ENCODE measurements at places on chromosomes 4 and X. TPM values are rescaled to one million over a fixed set of nuclear protein-coding genes. Genes with fewer than 3 reads are reported as not detected.

FAM133A gene
- total RNA-seq: not detected

FGFBP2 gene
- not detected for total RNA-seq

EPGN gene
- total RNA-seq: 283 TPM

BEND2 gene
- total RNA-seq: not detected

CLGN gene
- total RNA-seq: under 0.01 TPM

CENPE gene
- 1.8 TPM for total RNA-seq

S100P gene
- total RNA-seq: 0.17 TPM

PAGE2 gene
- not detected for total RNA-seq

CYSLTR1 gene
- total RNA-seq: not detected

CYLC1 gene
- total RNA-seq: not detected

NPFFR2 gene
- not detected for total RNA-seq

FAM9C gene
- total RNA-seq: not detected

KLF8 gene
- 15.6 TPM for total RNA-seq

MND1 gene
- 0.83 TPM for total RNA-seq

HSFX2 gene
- total RNA-seq: not detected

NAA11 gene
- total RNA-seq: not detected

MAP7D3 gene
- total RNA-seq: 14.6 TPM

EVC2 gene
- total RNA-seq: 11.0 TPM

CXCL3 gene
- total RNA-seq: 29.9 TPM

GRIA3 gene
- not detected for total RNA-seq

XAGE1A gene
- not detected for total RNA-seq

ZNF827 gene
- total RNA-seq: 14.5 TPM

GLOD5 gene
- total RNA-seq: not detected

GATA1 gene
- not detected for total RNA-seq

TCP11X2 gene
- total RNA-seq: not detected

LARP7 gene
- total RNA-seq: 29.5 TPM

SGCB gene
- total RNA-seq: 43.8 TPM

TAF7L gene
- 0.16 TPM for total RNA-seq

RNF150 gene
- total RNA-seq: 5.0 TPM

LRCH2 gene
- total RNA-seq: 0.33 TPM

NHS gene
- total RNA-seq: 12.5 TPM

MTCP1 gene
- 1.8 TPM for total RNA-seq

NOA1 gene
- 22.7 TPM for total RNA-seq

FIP1L1 gene
- total RNA-seq: 42.3 TPM

PPEF2 gene
- total RNA-seq: not detected

USP51 gene
- total RNA-seq: 0.13 TPM

PCSK1N gene
- 36.4 TPM for total RNA-seq

ZIC3 gene
- not detected for total RNA-seq

GYPE gene
- not detected for total RNA-seq

GAGE12H gene
- total RNA-seq: not detected

CNKSR2 gene
- 2.7 TPM for total RNA-seq

LEF1 gene
- 1.7 TPM for total RNA-seq

USP46 gene
- total RNA-seq: 24.9 TPM

ALPK1 gene
- total RNA-seq: 24.3 TPM

REELD1 gene
- not detected for total RNA-seq

UGT2B15 gene
- total RNA-seq: not detected

ARHGAP6 gene
- not detected for total RNA-seq

SULT1B1 gene
- total RNA-seq: under 0.01 TPM

GABRA4 gene
- not detected for total RNA-seq

PWWP3B gene
- total RNA-seq: 1.2 TPM

SCLT1 gene
- 13.3 TPM for total RNA-seq

COL4A6 gene
- total RNA-seq: 33.7 TPM

RASL11B gene
- 3.5 TPM for total RNA-seq

GPR50 gene
- not detected for total RNA-seq

NDST3 gene
- total RNA-seq: not detected

SH3D19 gene
- 38.6 TPM for total RNA-seq

RIPPLY1 gene
- not detected for total RNA-seq

PABPC1L2B gene
- not detected for total RNA-seq
